ENCODE measurements at places on chromosomes 13 and 19.

GRCh38 chr13:110617321-110618072 is 2.2 kb downstream of the NAXD start:
- DNase-seq, result no peak

DNA sequence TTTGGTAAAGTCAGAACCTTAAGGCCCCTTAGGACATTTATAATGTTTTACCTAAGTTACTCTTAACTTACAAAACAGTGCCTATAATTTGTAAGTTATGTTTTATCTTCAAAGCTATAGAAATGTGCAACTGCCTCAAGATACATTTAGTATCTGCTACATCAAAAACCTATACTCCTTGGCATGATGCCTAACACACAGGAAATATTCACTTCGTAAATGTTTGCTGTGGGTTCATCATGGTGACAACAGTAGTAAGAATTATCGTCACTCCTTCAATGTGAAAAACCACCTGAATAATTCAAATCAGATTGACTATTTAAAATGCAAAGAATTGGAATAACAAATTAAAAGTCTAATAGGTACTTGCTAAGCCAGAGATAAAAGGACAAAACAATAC is 184.1 kb downstream of the DIAPH3 start:
- no peak for DNase-seq

- peak; percentile 59 for DNase-seq
These were observed 477 bp downstream of the LNX2 start for GRCh38 chr13:27619728-27620376.

DNA sequence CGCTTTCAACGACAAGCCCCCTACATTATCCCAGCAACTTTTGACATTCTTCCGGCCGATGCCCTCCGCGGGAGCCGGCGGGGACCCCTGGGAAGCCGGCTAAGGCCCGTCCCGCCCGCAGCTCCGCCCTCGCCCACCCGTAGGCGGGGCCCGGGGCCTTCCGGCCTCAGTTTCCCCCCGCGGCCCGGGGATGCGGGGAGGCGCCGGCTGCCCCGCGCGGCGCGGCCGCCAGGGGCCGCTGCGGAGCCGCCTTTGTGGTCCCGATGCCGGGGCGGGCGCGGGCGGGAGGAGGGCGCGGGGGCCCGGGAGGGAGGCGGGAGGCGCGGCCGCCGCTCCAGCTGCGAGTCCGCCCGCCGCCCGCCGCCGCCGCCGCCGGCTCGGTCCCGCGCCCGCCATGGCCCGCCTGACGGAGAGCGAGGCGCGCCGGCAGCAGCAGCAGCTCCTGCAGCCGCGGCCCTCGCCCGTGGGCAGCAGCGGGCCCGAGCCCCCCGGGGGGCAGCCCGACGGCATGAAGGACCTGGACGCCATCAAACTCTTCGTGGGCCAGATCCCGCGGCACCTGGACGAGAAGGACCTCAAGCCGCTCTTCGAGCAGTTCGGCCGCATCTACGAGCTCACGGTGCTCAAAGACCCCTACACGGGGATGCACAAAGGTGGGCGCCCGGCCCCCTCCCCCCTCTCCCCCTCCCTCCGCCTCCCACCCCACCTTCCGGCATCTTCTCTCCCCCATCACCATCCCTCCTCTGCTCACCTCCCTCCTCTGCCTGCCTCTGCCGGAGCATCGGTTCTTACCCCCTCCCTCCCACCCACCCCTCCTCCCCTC is at the start of gene CELF5:
Gene CELF5, plus strand, starts transcription at position 316 of the 823 bp plus-strand sequence. Its CDS starts 79 bp downstream, at position 395.
- DNase-seq, result peak; percentile 56

GRCh38 chr13:93244141-93244917 is 17.7 kb downstream of the GPC6 start:
- no peak for DNase-seq

GRCh38 chr13:26071691-26072090 is 19.9 kb upstream of the SHISA2 start:
- no peak for DNase-seq

- peak; percentile 36 for DNase-seq
These were observed 533 bp downstream of the ZNF544 start for GRCh38 chr19:58229255-58229639.

GRCh38 chr19:22622020-22622419 is 12.1 kb upstream of the ZNF492 start:
- DNase-seq, result no peak

DNA sequence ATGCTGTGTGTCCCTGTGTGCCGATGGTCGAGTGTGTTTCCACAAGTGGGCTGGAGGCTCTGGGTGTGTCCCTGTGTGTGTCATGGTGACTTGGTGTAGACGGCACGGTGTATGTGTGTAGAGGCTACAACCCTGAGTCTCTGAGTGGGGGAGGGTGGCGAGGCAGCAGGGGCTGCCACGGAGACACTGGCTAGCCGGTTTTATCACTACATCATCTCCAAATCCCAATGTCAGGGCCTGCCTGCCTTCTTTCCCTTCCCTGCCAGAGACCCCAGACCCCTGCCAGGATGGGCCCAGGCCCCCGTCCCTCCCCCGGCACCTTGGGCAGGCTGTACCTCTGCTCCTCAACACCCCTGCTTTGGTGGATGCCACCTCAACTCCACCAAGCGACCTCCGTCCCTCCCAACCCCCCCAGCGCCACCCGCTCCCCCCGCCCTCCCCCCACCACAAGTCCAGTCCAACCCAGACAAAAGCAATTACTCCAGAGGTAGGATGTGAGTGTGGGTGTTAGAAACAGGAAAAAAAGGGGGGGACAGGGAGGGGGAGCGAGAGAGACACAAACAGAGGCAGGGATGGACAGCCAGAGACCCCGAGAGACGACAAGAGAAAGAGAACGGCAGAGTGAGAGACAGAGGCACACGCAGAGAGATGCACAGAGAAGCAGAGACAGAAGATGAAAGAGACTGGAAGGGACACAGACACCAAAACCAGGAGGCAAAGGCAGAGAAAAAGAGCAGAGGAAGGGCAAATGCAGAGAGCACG is 21.6 kb upstream of the POU2F2 start:
- no peak for DNase-seq

DNA sequence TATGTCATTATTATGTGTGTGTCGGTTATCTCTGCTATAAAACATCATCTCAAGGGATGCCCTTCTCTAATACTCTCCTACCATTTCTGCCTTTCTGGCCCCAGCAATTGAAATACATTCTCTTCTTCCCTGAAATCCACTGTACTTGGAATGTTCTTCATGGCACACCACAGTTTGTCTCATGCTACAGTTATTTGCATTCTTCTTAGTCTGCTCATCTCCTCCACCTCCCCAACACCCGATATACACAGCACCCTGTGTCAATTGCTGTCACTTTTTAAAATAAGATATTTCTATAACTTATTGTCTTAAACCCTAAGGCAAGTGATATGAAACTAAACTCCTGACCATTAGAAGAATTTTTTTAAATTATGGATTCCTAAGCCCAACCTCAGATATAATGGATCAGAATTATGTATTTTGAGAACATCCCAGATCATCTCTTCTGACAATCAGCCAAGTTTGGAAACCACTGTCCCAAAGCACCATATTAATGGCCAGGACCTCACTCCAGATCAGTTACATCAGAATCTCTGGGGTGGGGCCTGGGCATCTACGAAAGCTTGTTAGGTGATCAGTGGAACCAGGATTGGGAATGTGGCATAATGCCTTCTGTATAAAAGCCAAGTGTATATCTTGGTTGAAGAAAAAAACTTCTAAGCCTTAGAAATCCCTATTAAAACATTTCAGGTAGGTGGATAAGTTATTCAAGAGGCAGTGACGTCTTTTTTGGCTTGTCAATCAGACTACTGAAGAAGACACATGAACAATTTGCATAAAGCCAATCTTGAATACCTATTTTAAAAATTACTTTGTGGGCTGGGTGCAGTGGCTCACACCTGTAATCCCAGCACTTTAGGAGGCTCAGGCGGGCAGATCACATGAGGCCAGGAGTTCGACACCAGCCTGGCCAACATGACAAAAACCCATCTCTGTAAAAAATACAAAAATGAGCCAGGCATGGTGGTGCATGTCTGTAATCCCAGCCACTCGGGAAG is 30.0 kb upstream of the KBTBD7 start:
- DNase-seq, result no peak

DNA sequence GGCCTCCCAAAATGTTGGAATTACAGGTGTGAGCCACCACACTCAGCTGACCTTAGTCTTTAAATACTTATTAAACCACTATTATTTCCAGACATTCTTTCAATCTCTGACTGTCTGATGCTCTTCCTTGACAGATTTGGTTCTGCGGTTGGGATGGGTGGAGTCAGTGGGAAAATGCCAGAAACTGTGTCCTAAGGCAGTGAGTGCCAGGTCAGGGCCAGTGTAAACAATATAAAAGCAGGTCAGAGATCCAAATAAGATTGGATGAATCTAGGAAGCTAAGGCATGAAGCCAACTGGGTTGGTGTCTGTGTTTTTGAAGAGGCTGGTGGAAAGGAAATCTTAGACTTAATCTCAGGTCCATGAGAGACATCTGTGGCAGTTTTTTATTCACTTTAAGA is 74.7 kb downstream of the KLF5 start:
- DNase-seq, result no peak

DNA sequence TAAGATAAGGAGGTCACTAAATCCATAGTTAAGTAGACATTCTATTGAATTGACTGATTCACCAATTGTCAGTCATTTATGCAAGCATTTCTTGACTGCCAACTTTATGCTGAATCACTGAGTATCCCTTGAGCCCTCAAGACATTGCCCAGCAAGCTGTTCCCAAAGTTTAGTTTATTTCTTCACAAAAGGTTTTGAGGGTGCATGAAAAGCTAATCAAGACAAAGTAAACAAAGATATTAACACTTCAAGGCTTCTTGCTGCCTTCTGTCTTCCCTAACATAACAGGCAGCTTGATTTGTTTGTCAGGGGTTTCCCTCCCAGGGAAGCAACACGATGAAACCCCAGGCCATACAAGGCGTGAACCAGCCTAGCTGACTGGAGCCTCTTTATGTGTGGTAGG is 374.4 kb downstream of the SPRY2 start:
- DNase-seq, result peak; percentile 0
